Amygdala (tissue), 56 donors: ENCODE measurements at places on chromosomes 12 and 14.

GRCh38 chr14:55730592-55731310 is 150.7 kb downstream of the KTN1 start:
- no peak for DNase-seq

GRCh38 chr12:62016021-62016420 is 244.2 kb upstream of the USP15 start:
- DNase-seq = no peak

GRCh38 chr14:31212893-31213292 is 5.3 kb upstream of the HECTD1 start:
- DNase-seq = no peak

DNA sequence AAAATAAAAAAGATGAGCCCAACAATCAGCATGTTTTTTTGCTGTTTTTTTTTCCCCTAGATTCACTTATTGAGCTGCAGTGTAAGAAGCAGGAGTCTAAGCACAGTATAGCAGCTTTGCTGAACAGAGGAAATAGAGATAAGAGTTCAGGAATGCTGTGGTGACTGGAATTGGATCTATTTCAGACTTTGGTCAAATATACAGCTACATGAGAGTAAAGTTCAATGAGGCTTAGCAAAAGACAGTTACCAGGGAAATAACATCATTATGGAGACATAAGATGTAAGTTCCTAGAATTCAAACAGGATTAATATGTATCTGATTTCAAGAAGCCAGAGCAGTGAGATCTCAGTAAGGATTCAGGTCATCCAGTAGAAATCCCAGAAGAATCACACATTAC is 613.0 kb downstream of the RPS29 start:
- no peak for DNase-seq

DNA sequence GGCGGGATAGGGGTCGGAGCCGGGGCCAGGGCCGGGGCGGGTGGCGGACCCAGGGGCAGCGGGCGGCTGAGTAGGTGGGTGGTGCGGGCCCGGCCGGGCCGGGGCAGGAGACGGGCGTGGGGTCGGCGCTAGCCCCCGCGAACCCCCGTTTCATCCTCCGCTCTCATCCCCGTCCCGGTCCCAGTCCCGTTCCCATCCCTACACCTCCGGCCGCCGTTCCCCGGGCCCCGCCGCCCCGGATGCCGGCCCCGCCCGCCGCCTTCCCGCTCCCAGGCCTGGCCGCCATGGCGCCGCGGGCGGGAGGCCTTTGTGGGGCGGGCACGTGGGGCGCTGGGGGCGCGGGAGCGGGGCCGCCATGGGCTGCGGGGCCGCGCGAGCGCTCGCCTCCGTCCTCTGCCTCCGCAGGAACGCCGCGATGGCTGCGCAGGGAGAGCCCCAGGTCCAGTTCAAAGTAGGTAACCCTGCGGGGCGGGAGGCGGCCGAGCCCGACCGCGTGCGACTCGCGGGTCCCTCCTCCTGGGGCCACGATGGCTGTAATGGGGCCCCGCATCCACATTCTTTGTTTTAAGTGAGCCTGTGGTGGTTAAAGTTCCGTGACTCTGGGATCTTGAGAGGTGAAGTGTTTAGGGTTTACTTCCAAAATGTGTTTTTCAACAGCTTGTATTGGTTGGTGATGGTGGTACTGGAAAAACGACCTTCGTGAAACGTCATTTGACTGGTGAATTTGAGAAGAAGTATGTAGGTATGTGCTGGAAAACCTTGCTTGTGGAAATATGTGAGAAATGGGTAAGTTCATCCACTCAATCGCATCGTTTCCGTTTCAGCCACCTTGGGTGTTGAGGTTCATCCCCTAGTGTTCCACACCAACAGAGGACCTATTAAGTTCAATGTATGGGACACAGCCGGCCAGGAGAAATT is 572 bp downstream of the RAN start:
- peak; percentile 41 for DNase-seq

GRCh38 chr12:46787496-46788055 is 38.2 kb downstream of the SLC38A4 start:
- no peak for DNase-seq

- no peak for DNase-seq
Measured at GRCh38 chr12:29428633-29429032, 47.7 kb upstream of the ERGIC2 start.

- DNase-seq = no peak
Measured at GRCh38 chr12:48424644-48425043, 47.7 kb upstream of the ANP32D start.

DNA sequence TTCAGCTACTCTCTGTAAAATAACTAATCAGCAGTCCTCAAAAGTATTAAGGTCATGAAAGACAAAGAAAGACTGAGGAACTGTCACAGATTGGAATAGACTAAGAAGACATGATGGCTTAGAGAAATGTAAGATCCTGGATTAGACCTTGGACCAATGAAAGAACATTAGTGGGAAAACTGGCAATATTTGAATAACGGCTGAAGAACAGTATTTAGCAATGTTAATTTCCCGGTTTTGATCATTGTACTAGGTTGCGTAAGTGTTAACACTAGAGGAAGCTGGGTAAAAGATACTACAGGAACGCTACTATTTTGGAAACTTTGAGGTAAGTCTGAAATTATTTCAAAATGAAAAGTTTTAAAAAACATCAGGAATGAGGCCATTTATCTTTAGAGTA is 98.8 kb upstream of the RESF1 start:
- no peak for DNase-seq

- no peak for DNase-seq
Measured at GRCh38 chr12:125249932-125250331, 184.7 kb downstream of the AACS start.

- no peak for DNase-seq
Measured at GRCh38 chr12:42761086-42761485, 171.5 kb upstream of the PRICKLE1 start.

DNA sequence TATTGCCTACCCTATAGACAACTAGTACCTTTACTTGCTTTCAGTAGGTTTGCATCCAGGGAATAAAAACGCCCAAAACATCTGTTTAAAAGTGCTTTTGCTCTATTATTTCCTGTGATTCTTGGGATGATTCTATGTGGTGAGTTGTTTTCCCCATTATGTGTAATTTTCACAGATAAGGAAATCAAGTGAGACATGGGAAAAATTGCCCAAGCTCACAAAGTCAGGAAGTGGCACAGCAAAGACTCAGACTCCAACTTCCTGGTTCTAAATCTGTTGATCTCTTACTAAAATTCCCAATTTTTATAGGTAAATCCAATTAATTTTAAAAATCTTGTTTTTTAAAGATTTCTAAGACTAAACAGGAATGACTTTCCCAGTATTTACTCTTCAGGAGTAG is 39.0 kb downstream of the NID2 start:
- DNase-seq = no peak

- no peak for DNase-seq
Measured at GRCh38 chr14:32080001-32080510, 3.0 kb downstream of the ARHGAP5 start.

DNA sequence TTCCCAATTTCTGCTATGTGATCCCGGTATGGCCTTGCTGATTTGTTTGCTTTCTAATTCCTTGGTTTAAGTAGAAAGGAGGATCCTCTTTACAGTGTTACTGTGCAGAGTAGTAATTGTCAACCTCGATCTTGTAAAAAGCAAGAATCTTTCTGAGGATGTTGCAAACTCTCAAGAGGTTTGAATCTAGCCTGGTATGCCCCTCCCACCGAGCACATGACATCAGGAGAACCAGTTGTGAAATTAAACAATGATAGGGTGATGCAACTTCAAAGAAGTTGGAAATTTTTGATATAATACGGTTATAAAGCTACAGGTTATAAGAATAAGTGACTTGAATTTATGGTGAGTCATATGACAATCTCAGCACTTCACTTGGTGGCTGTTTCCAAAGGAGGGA is 35.0 kb upstream of the FUT8 start:
- DNase-seq = no peak

GRCh38 chr12:32975122-32975521 is 78.5 kb upstream of the PKP2 start:
- no peak for DNase-seq

DNA sequence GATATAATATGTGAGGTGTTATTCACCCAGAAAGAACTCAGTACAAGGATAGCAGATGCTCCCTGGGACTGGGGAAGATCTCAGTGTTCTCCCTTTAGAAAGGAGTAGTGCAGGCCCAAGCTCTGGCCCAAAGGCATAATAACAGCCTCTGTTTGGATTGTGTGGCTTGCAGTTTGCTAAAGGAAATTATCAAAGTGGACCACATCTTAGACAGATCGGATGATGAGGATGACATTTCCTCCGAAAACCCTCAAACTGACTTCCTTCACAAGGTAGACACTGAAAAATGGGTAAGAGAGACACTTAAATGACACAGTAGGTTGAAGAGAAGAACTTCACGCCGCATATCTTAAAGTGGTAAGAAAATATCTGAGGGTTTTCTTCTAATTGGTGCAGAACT is 26.1 kb downstream of the SMCO2 start:
- no peak for DNase-seq

- DNase-seq = no peak
Measured at GRCh38 chr12:18462442-18462841, 201.1 kb downstream of the PIK3C2G start.

DNA sequence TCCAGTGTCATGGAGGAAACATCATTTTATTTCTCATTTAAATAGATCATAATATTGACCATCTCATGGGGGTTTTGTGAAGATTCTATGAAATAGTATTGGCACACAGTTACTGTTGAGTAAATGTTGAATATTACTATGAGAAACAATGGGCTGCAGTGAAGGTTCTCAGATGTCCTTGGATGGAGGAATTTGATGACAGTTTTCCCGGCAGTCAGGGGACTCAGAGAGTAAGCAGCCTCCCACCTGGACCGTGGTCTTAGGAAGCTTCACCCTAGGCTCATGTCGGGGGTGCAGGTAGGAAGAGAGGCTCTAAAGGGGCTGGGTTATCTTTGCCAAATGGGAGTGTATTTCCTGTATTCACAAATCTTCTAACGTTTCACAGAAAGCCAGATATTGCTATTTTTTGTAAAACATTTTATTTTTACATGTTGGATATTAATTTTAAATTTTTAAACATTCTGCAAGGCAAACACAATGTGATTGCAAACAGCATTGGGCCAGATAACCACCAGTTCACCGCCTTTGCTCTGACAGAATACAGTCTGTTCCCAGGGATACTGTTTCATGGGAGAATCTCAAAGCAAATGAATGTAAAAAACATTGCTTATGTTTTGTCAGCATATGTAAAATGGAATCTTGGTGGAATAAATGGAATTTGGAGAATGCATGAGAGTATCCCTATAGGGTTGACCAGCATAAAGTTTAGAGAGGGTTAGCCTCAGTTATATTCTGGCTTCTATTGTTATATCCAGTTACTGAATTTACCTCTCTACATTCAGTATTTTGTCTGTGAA is 380.8 kb upstream of the TMEM132C start:
- DNase-seq = no peak

- DNase-seq = no peak
Measured at GRCh38 chr14:102241147-102241546, 63.8 kb downstream of the MOK start.

GRCh38 chr12:112380663-112381405 is 1.4 kb downstream of the HECTD4 start:
- DNase-seq = peak; percentile 41

- DNase-seq = no peak
Measured at GRCh38 chr14:64997108-64997794, 10.6 kb downstream of the FNTB start.

- DNase-seq = no peak
Measured at GRCh38 chr14:82657186-82657675, 1123.6 kb upstream of the SEL1L start.

DNA sequence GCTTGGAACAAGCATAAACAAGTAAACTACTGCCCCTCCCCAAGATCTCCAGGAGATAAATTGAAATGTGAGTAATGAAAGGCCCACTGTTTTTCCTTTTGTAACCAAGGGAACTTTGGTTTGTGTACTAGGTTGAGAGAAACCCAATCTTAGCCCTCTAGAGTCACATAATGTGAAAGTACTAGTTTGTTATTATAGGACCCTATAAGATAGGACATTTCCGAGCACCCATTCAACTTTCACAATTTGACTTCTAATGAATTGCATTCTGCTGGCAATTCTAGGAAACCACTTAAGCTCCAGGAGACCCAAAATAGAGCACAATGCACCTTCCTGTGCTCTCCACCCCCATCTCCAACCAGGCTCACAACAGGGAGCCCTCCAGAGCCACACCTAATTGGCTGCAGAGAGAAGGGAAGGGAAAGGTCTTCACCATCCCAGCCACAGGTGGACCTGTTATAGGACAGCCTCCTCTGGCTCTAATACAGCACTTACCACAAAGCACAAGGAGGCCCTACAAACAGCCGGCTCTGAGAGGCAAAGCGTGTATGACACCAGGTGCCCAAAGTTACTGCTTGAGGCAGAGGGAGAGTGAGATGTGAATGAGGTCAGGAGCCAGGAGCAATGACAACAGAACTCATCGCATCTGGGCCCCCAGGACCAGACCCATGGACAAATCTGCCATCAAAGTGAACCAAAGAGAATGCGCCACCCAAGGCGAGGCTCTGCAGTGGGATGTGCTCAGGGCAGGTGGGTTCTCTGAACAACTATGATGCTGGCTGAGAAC is 163.3 kb upstream of the NTF3 start:
- no peak for DNase-seq

GRCh38 chr12:82412246-82412645 is 53.9 kb downstream of the METTL25 start:
- DNase-seq = no peak

DNA sequence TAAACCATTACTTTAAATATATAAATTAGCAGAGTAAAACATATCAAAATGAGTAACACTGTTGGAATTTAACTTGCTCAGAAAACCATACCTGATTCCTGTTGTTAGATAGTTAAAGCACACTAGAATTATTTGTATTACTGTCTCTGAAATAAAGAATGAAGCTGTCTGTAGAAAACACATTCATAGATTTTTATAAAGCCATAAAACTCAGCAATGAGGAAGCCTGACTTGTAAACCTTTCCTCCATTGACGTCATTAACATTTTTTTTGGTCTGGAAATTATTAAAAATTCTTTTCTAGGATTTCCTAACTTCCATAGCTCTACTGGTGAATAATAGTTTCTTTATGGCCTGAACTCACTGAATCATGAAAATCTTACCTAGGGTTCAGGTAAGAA is 147.6 kb downstream of the BRMS1L start:
- DNase-seq = no peak

GRCh38 chr12:67431411-67432020 is 162.4 kb downstream of the CAND1 start:
- DNase-seq = no peak

DNA sequence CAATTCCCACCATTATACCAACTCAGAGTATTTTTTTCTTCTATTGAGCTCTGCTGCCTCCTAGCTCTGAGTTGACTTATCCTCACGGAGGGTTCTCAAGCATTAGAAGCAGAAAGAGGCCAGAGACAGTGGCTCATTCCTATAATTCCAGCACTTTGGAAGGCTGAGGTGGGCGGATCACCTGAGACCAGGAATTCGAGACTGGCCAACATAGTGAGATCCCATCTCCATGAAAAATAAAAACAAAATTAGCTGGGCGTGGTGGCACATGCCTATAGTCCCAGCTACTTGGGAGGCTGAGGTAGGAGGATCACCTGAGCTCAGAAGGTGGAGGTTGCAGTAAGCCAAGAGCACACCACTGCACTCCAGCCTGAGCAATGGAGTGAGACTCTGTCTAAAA is 21.0 kb downstream of the HPD start:
- no peak for DNase-seq

- no peak for DNase-seq
Measured at GRCh38 chr12:10554228-10554755, 48.6 kb downstream of the EIF2S3B start.
